ENCODE measurements at places on chromosomes 2 and 18. TPM values are rescaled to one million over a fixed set of nuclear protein-coding genes. Genes with fewer than 3 reads are reported as not detected.

SIGLEC15 gene
- total RNA-seq, result not detected

DNA sequence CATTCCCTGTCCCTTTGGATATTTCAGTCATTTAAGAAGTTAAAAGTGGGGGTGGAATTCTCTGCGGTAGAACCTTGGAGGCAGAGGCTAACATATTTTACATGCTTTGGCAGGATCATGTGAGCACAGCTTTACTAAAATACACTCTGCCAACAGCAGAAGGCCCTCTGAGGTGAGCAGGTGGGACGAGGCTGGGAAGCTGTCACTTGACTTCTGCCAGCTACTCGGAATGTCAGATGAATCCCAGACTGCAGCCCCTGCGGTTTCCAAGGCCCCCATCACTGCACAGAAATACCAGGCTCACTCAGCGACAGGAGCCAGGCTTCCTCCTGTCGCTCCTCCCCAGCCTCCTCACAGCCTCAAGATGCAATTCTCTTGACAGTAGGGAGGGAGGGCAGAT, 220.9 kb upstream of the REV1 start:
- H3K36me3 ChIP-seq, result no peaks in the 10 kb centered on the region
- H3K27me3 ChIP-seq, result no peaks in the 10 kb centered on the region
- H3K4me3 ChIP-seq, result no peak overlapping the region
- no peak overlapping the region for H3K27ac ChIP-seq
- DNase-seq, result no peak

DNA sequence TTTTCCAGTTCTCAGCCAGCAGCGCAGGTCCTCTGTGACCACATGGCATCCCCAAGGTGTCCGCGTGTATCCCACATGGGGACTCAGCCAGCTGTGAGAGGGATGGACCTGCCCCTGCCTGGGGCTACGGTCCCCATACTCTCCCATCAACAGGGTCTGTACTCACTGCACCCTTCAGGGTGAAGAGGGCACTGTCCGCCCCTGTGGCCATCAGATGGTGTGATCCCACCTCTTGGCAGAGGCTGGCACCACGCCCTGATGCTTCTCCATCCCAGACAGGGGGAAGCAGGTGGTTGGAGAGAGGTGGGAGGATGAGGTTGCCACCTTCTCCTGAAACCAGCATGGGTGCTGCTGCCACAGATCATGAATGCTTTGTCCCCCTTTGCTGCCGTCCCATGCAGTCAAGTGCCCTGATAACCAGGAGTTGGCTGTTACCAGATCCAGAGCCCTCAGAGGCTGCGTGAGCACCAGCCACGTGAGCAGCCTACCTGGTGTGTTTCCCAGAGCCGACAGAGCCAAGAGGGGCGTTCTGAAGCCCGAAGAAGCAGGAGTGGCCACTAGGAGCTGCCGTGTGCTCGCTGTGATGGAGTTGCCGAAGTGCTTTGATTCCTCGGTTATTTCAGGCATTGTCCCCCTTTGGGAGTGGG, 93.9 kb downstream of the SH3RF3 start:
- H3K4me3 ChIP-seq, result no peak overlapping the region
- no peaks in the 10 kb centered on the region for H3K36me3 ChIP-seq
- DNase-seq, result no peak
- H3K4me1 ChIP-seq, result peaks cover 8% of the 10 kb centered on the region
- H3K27me3 ChIP-seq, result no peaks in the 10 kb centered on the region
- H3K27ac ChIP-seq, result no peak overlapping the region

DNA sequence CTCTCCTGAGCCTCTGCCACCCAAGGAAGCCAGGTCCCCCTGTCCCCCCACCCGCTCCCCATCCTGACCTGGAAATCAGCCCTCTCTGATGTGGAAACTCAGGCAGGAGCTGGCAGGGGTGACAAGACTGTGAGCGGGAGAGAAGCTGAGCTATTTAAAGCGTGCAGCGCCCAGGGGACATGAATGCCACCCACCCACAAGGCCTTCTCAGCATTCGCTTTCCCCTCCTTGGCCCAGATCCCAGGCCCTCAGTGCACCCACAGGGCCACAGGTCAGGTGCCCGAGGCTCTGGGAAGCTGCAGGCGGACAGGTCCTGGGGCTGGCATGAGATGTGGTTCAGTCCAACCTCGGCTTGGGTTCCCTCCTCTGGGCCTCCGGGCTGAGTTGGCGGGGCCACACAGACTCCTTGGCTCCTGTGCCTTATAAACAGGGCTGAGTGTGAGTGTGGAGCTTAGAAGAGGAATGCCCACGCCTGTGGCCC, 168.3 kb downstream of the SMAD7 start:
- no peaks in the 10 kb centered on the region for H3K27me3 ChIP-seq
- H3K36me3 ChIP-seq, result no peaks in the 10 kb centered on the region
- H3K4me3 ChIP-seq, result no peak overlapping the region

MAL gene
- not detected for total RNA-seq

DNA sequence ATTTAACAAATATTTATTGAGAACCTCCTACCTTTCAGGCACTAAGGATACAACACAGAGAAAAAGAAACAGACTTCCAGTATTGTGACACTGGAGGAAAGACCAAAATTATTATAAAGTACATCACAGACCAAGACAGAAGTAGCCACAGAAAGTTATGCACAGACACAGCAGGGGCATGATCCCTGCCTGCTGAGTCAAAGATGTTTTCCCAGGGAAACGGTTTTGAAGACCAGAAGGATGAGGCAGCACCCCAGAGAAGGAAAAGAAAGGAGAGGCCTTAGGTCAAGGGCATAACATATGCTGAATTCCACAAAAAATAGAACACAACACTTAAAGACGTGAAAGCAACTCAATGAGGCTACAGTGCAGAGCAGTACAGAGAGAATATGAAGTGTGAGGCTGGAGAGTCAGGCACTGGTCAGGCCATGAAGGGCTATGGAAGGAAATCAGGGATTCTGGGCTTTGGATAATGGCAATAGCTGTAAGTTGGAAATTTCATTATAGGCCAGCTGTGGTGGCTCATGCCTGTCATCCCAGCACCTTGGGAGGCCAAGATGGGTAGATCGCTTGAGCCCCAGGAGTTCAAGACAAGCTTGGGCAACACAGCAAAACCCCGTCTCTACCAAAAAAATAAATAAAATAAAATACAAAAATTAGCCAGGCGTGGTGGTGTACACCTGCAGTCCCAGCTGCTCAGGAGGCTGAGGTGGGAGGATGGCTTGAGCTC, 8.2 kb downstream of the ADAM17 start:
- H3K4me1 ChIP-seq, result peaks cover 46% of the 10 kb centered on the region
- no peak for DNase-seq
- no peaks in the 10 kb centered on the region for H3K36me3 ChIP-seq
- H3K27me3 ChIP-seq, result no peaks in the 10 kb centered on the region

QPCT gene
- 1.5 TPM for total RNA-seq
